ENCODE measurements at places on chromosomes 6 and 20.
A peak's percentile ranks its signal among the peaks of the same experiment; 100 is the strongest.

DNA sequence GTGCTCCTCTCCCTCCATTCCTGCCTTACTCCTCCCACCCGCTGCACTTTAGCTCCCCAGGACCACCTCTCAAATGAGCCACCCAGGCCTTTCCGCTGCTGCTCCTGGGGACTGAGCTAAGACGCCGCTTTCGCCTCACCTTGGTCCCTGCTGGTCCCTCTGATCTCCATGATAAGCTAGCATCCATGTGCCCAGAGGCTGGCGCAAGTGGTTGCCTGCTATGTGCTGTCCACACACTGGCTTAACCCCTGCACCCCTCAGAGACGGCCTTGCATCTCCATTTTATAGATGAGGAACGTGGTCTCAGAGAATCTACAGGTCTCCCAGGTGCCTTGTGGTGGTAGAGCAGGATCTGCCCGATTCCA lies 160.1 kb upstream of the PMEPA1 start:
- DNase-seq, result no peak

GRCh38 chr20:44520881-44521280 lies 989 bp downstream of the SERINC3 start:
- DNase-seq, result no peak

DNA sequence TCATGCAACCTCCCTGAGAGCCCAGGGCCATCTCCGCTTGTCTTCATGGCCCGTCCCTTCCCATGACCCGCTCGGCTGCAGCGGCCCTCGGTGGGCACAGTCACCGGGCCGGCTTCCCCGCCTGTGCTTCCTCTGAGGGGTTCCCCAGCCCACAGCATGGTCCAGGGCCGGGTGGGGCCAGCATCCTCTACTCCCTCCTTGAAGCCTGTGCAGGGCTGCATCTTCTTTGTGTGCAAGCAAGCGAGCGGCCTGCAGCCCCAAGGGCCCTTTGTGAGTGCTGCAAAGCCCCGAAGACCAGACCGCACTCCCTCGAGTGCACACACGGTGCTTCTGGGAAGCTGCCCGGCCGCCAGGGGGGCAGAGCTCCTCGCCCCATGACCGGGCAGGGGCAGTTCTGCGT lies 265.8 kb downstream of the TAF4 start:
- DNase-seq, result no peak

GRCh38 chr6:30769088-30769852 lies 24.9 kb upstream of the IER3 start:
- peak; percentile 83 for DNase-seq

DNA sequence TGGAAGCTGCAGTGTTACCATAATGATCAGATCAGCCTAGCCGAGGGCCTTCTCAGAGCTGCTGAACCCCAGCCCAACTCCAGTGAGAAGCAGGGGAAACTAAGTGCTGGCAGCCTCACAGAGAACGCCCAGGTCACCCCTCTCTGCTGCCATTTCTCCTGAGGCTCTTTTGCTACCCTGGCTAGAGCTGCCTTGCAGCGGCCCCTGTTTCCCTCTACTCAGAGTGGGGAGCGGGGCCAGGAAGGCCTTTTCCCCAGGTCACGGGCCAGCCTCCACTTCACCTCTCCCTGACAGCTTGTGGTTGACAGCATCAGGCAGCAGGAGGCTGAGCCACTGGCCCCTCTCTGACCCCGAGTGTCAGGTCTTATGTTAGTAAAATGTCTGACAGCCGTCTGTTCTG lies 22.7 kb downstream of the ACTR5 start:
- no peak for DNase-seq

DNA sequence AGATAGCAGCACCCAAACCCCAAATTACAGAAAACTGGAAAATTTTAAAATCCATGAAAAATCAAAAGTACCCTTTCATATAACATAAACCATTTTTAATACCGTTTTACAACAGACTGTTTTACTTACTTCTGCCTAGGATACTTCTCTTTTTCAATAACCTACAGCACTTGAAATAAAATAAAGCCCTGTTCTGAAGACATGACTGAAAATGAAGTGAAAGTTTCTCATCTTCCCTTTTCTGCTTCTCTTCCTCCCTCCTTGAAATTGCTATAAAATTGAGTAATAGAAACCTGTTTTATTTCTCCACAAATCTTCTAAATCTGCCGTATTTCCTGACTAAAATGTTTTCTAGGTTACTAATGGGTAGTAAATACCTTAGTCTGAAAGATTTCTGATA lies 20.3 kb downstream of the MMS22L start:
- no peak for DNase-seq

DNA sequence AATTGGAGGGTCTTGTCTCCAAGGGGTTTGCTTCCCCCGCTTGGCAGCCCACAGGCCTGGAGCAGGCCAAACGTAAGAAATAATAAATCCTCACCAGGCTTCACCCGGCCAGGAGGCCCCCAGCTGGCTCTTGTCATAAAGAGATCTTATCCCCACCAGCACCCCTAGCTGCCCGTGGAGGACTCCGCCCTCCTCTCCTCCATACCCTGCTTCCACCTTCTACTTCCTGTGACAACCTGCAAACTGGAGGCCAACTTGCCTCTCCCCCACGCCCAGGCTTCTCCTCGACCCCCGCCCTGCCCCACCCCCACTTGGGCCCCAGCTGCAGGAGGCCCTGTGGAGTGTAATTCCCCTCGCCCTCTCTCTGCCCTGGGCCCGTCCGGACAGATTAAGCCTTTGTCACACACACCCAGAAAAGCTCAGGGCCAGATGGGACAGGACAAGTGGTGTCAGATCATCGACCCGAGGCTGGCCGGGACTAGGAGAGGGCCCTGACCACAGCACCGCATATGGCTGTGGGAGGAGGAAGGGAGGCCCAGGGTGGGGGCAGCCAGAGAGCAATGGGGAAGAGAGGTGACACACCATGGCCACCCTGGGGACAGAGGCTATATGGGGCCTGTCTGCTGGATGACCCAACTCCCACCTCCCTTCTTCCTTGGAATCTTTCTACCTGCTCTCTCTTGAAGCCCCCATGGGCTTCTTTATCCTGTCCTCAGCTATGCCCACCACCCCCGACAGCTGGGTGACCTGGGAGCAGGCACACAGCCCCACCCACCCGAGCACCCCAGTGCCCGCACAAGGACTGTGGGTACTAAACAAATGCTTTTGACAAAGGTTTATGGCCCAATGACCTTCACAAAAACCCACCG lies 3.9 kb downstream of the NOL4L start:
- no peak for DNase-seq

DNA sequence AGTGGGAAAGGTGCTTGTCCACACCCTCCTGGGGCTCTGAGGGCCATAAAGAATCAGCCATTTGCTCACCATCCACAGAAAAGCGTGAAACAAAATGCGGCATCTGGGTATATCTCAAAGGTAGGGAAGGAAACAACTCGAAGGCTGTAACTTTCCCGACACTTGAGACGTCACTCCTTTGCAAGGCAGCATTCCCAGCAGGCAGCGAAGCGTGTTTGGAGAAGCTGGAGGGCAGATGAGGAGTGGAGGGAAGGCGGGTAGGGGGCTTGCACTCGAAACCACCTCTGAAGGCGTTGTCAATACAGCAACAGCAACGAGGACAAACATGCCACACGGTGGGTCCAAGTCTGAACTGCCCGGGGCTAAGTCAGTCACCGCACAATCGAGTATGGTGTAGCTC lies 98.4 kb downstream of the FOXC1 start:
- DNase-seq, result no peak

DNA sequence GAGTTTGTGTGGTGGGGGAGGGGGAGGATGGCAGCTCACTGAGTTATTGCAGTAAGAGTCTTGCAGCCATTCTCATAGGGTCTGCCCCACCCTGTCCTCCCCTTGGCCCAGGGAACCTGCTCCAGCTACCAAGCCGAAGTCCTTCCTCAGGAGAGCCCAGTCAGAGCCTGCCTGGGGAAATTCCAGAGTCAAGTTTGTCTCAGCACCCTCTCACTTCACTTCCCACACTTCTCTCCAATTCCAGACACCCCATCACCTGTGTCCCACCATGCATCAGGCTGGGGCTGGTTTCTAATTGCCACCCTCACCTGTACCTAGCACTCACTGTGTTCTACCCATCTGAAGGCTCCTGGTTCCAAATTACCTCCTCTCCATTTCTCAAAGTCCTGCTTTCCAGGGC lies 10.3 kb upstream of the SLC22A16 start:
- no peak for DNase-seq

- no peak for DNase-seq
Observed at GRCh38 chr6:67683960-67684359, 951.1 kb upstream of the ADGRB3 start.

- no peak for DNase-seq
Observed at GRCh38 chr6:49609285-49609684, 27.4 kb downstream of the RHAG start.

GRCh38 chr20:56860413-56860812 lies 231.3 kb downstream of the TFAP2C start:
- DNase-seq, result no peak

- no peak for DNase-seq
Observed at GRCh38 chr6:90319044-90319443, 22.4 kb upstream of the BACH2 start.

- no peak for DNase-seq
Observed at GRCh38 chr20:63897978-63898561, 3.1 kb downstream of the DNAJC5 start.

DNA sequence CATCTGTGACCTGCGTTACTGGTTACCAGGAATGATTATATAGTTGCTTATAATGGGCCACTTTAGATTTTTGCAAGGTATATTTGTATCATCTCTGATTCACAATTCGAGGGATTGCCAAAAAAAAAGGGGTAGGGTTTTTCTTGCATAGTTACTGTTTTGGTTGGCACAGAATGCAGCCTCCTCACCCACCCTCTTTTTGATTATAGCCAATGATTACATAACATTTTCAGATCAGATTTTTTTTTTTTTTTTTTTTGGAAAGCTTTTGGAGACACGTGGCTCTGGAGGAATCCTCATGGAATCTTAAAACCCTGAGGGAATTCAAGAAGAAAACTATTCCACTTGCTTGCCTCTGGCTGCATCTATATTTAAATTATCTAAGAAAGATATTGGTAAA lies 53.7 kb downstream of the UST start:
- no peak for DNase-seq

DNA sequence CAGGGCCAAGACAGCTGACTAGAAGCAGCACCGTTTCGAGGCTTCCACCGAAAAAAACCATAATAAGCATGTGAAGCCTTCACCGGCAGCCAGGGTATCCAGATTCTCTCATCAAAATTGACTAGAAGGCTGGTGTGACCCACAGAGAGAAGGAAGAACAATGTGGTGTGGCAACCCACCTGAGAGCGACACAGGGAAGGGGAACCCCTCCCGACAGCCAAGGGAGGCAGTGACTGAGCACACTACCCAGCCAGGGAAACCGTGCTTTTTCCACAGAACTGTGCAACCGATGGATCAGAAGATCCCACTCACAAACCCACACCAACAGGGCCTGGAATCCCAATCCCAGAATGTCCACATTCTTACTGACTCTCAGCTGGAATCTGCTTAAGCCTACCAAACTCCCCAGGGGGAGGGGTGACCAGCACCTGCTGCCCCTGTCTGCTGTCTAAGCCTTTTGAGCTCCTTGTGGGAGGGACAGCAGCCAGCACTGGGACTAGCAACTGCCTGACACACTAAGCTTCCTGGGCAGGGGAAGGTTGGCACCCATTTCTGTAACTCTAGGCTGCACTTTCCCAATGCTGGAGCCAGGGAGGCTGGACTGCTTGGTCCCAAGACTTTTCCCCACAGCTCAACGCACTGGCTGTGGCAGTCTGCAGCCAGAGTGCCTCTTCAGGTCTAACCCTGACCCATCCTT lies 231.9 kb upstream of the FAM83B start:
- no peak for DNase-seq

DNA sequence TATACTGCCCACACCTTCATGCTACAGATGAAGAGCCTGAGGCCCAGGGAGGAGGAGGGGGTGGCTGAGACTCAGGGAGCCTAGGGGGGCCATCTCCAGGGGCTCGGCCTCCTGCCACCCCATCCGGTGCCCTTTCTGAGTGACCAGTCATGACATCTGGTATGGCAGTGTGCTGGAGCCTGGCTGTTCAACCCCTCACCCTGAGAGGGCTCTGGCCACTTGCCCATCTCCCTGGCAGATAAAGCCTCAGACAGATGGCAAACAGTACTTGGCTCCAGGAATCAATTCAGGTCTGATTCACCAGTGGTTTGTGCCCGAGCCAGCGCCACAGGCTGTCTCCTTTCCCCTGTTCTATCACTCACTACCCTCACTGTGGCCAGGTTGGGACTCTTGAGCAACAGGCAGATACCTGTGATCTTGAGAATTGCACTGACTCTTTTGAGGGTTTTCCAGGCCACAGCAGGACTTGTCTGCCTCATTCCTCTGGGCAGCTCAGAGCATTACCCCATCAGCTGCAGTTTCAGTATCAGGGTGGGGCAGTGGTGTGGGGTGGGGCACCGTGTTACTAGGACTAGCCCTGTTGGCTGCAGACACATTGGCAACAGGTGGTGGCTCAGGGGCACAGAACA lies 22.8 kb downstream of the SRSF3 start:
- no peak for DNase-seq

GRCh38 chr6:84633771-84634170 lies 130.6 kb downstream of the TBX18 start:
- DNase-seq, result no peak

DNA sequence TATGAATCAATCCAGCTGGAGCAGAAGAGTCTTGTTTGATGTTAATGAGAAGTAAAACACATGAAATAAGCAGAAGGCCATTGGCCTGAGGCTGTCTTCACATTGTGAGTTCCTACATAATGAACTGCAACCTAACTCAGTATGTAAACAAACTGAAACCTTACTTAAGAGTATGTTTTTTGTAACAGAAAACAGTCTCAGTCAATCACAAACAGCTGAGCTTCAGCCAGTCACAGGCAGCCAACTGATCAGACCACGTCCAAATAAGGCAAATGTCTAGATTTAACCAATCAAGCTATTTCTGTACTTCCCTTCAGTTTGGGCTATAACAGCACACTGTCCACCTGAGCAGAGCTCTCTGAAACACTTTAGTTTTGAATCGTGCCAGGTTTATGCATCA lies 234.7 kb downstream of the TRDN start:
- no peak for DNase-seq

DNA sequence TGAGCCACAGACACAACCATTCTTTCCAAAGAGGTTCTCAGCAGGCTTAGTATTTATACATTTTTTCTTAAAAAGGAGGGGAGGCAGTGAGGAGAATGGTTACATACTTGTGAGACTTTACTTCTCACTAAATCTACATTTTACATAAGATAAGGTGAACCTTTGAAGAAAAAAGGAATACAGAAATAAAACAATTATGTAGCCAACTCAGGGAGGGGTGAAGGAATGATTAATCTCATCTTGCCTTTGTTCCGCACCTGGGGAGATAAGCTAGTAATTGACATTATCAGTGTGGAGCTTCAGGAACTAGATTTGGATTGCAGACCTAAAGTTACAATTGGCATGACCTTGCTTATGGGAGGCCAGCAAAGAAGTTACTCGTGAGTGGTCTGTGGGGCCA lies 221.8 kb upstream of the GGTLC1 start:
- DNase-seq, result no peak

GRCh38 chr6:151916680-151917164 lies 109.2 kb downstream of the ESR1 start:
- no peak for DNase-seq

GRCh38 chr20:8995761-8996160 lies 73.1 kb upstream of the PLCB4 start:
- no peak for DNase-seq

- DNase-seq, result no peak
Observed at GRCh38 chr6:24933868-24934401, 1.8 kb downstream of the RIPOR2 start.

GRCh38 chr6:158856261-158856660 lies 37.1 kb upstream of the EZR start:
- DNase-seq, result no peak

Measured in stimulated activated CD4-positive, alpha-beta T cell treated with anti-CD3 and anti-CD28 coated beads, Interleukin-4, amount 100 ng/mL, for 1 hour (primary cell).